ENCODE measurements at places on chromosomes 2 and 18. TPM values are rescaled to one million over a fixed set of nuclear protein-coding genes. Genes with fewer than 3 reads are reported as not detected.
A peak's percentile ranks its signal among the peaks of the same experiment; 100 is the strongest.

DNA sequence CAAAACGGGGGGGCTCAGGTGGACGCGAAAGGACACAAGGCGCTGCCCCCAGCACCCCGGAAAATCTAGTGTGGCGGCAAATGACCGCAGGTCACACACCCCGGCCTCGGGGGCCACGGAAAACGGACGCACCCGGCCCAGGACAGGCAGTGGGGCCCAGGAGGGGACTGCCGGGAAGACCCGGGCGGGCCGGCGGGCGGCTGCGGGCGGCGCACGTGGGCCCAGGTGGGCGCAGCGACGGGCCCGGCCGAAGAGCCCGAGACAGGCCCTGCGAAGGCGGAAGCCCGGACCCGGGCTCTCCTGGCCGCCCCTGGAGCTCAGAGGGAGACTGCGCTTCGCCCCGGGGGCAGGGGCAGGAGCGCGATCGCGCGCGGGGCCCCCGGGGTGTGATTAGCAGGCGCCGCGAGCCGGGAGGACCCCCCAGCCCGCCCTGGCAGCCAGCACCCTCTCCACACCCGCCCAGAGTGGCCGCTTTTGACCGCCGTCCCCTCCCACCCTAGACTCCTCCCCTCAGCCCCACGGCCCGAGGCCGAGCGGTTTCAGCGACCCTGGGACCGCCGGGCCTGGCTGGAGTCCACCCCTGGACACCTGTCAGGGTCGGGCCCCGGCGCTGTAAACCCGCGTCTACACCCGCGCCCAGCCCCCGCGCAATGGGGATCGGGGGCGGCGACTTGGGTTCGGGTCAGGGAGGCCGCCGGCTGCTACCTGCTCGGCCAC lies 773 bp downstream of the MBP start:
- no peak for DNase-seq

DNA sequence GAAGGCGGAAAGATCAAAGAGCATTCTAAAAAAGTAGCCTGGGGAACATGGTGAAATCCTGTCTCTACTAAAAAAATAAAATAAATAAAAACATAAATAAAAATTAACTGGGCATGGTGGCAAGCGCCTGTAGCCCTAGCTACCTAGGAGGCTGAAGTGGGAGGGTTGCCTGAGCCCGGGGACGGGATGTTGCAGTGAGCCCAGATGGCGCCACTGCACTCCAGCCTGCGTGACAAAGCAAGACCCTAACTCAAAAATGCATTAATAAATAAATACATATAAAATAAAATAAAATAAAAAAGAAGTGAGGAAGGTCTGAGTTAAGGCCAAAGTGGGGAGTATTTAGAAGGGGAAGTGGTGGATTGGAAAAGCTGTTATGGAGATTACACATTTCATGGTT lies 1.3 kb upstream of the PSMD14 start:
- no peak for DNase-seq

GRCh38 chr2:19859565-19859964 lies 42.2 kb downstream of the TTC32 start:
- DNase-seq: no peak

- DNase-seq: no peak
Measured at GRCh38 chr2:8026381-8026780, 655.5 kb upstream of the ID2 start.

SOX11 gene
- total RNA-seq: 413 TPM

KDSR gene
- 12.2 TPM for total RNA-seq

GRCh38 chr2:241953324-241953928 lies 83.9 kb downstream of the RTP5 start:
- no peak for DNase-seq

RUFY4 gene
- total RNA-seq: 0.78 TPM

GRCh38 chr2:188919824-188920223 lies 54.3 kb upstream of the COL3A1 start:
- DNase-seq: no peak

DNA sequence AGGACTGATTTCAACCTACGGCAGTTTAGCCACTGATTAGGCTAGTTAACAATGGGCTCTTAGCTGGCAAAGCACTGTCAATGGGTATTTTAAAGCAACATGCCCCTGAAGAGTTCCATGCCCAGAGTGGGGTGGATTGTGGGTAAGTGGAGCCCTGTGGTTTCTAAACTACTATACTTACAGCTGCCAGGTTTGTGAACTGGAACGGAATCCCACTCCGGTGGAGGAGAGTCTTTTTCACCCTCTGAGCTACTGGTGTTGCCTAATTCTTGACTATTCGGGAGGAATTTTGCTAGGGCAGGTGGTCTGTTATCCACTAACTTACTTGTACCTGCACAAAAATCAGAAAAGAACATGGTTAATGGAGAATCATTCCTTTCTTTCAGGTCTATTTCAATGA lies 52.6 kb downstream of the ZAP70 start:
- no peak for DNase-seq

OR6B2 gene
- not detected for total RNA-seq

SLC38A11 gene
- 5.0 TPM for total RNA-seq

DNA sequence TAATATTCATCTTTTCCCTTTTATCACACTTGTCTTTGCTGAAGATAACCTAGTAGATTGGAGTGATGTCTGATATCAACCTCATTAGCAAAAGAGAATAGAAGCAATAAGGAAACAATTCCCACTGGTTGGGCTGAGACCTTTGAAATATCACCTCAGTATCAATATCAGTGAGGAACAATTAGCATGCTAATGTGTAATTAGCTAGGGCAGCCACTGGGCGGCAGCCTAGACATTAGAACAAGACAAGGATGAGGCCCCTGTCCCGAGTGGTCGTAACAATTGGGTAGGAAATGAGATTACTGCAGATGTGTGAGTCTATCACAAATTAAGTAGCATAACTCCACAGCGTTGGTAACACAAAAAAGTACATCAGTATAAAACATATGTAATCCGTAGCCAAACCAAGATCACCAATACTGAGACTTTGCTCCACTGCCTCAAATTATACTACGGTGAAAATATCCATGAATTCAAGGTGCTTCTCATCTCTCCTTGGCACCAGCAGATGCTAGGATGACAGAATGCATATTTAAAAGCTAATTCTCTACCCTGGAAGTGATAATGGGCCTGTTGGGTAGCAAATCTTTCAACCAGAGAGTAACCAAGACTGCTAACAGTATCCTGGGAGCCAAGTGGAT lies 99.1 kb downstream of the ALPK2 start:
- no peak for DNase-seq

TUBB8B gene
- not detected for total RNA-seq

DNA sequence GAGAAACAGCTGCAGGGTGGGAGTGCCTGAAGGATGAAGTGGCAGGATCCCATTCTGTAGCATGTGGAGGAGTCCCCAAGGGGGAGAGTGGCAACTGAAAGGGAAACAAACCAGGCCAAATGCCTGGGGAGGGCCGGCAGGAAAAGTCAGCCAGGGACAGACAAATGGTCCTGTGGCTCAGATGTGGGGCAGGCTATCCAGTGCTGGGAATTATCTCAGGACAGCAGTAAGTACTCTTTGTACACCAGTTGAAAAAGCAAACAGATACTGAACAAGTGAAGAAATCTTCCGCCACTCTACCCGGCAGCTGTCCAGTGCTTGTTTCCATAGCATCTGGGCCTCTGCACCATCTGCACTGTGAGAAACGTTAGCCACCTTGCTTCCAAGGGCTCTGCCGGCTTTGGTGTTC lies 408.9 kb downstream of the LRATD1 start:
- peak; percentile 34 for DNase-seq

TBR1 gene
- total RNA-seq: 53.7 TPM

- DNase-seq: no peak
Measured at GRCh38 chr2:208042041-208042440, 16.7 kb upstream of the PLEKHM3 start.

NMS gene
- total RNA-seq: not detected

GRCh38 chr2:7900593-7900992 lies 781.3 kb upstream of the ID2 start:
- no peak for DNase-seq

- peak; percentile 51 for DNase-seq
Measured at GRCh38 chr18:13800505-13801259, 23.3 kb upstream of the MC5R start.

GRCh38 chr2:164754157-164755093 lies 87.2 kb downstream of the COBLL1 start:
- no peak for DNase-seq

SMC6 gene
- 29.5 TPM for total RNA-seq

DLX1 gene
- total RNA-seq: 21.4 TPM

POTEI gene
- total RNA-seq: not detected

GRCh38 chr2:117714745-117715417 lies 99.6 kb upstream of the DDX18 start:
- no peak for DNase-seq

DNA sequence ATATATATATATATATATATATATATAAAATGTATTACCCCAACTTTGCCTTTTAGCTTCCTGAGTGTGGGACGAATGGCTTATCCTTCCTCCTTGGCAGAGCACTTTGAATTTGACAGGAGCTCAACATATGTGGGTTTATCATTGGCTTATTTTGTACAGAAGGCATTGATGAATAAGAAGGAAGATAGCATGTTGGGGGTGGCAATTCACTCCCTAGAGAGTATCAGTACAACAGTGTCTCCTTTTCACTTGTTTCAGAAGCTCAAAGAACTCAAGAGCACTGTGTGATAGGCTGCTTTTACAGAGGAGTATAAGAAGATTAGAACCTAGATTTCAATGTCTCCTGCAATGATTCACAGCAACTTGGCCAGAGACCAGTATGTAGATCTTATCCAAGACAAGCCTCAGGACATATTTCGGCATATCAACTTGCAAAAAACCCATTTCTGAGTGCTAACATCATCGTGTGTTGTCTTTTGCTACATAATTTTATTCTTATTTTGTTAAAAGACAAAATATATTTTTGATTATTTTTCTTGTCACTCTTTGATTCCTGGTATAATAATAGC lies 345.8 kb downstream of the SOCS6 start:
- DNase-seq: no peak

PARD6G gene
- 9.5 TPM for total RNA-seq

SPATA3 gene
- total RNA-seq: not detected

GRCh38 chr2:43175020-43175441 lies 51.4 kb downstream of the ZFP36L2 start:
- DNase-seq: no peak

GRCh38 chr2:181655519-181655918 lies 1.4 kb downstream of the CERKL start:
- DNase-seq: no peak

DNA sequence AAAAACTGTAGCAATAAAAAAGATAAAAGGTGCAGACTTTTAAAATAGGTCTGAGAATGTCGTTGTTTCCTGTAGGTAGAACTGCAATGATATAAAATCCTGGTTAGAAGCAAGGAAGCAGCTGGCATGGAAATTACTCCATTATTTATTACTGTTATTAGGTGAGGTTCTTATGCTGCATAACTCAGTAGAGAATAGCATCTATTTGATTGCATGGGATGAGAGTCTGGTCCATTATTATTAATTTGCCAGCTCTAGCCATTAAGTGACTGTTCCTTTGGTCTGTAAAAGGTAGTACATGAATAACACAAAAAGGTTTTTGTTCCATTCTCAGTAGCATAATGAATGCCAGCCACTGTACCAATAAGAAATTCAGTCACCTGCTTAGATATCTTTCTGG lies 358.6 kb downstream of the RBM43 start:
- DNase-seq: no peak

TUBA4A gene
- 2.7 TPM for total RNA-seq

GAREM2 gene
- total RNA-seq: 7.0 TPM

VWA3B gene
- 0.31 TPM for total RNA-seq

- no peak for DNase-seq
Measured at GRCh38 chr18:191725-192124, 33.4 kb downstream of the USP14 start.

GRCh38 chr2:38301340-38301968 lies 75.6 kb downstream of the ATL2 start:
- DNase-seq: no peak

GRCh38 chr2:241007880-241008710 lies 9.7 kb downstream of the SNED1 start:
- DNase-seq: no peak

DNA sequence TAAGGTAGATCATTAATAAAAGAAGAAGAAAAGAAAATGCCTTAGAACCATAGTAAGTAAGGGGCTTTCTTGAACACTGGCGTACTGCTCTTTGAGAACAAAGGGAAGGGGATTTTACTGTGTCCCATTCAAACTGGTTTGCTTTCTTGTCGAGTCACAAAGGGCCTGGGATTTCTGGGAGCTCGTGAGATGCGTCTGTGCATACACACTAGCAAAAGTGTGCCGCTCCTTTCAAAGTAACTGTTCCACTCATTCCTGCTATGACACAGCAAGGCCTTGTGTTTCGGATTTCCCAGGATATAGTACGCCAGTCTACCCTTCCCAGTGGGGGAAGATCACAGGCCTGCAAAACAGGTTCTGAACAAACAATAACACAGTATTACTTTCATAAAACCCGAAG lies 93.0 kb downstream of the KCTD18 start:
- no peak for DNase-seq

SLC23A3 gene
- total RNA-seq: 0.31 TPM

DNA sequence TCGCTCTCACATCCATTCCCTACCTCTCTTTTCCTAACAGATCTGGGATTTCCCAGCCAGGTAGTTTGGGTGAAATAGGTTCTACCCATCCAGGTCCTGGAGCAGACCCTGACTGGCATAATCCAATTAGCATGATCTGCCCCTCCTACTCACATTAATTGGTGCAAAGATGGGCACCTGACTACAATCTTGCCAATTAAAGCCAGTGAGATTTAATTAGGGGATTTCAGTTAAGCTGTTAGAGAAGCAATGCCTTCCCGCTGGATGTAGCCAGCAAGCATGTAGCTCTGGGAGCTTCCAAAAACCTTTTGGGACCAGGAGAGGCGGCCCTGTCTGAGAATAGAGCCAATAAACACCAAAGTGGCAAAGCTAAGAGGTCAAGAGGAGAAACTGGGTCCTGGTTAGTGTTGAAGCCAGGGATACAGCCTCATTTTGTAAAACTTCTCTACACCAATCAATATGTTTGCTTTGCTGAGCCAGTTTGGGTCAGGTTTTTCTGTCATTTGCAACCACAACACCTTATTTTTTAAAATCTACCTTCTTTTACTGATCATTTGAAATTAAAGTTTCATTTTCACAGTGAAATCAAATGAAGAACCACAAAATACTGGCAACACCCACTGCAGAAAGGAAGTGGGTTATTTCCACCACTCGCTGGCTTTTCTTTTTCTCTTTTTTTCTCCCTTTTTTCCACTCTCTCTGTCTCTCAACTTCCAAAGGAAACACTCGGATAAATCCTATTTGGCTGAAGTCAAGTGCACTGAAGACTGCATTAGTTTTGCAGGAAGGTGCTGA lies 3.2 kb upstream of the TTC39C start:
- no peak for DNase-seq

DNA sequence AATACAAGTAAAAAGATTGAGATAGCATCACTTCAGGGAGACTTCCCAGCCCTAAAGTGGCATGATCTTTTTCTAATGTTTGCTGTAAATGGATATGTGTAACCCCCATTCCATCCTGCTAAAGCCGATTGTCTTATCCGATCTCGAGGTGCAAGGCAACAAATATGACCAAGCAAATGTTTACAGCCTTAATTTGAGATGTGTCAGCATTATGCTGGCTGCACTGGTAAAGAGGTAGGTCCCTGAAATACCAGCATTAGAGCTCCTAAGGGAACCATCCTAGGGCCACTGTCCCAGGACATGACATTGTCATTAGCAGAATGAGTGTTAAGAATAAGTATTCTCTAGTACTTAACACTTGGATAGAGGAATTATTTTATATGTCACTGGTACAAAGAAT lies 108.4 kb downstream of the EPC2 start:
- no peak for DNase-seq

GRCh38 chr2:155842103-155842502 lies 490.4 kb downstream of the NR4A2 start:
- DNase-seq: no peak

MDH1 gene
- 162 TPM for total RNA-seq

C2orf80 gene
- total RNA-seq: 28.7 TPM

Measured in occipital lobe (tissue), 3 donors.